ENCODE measurements at places on chromosomes 7 and 10.

DNA sequence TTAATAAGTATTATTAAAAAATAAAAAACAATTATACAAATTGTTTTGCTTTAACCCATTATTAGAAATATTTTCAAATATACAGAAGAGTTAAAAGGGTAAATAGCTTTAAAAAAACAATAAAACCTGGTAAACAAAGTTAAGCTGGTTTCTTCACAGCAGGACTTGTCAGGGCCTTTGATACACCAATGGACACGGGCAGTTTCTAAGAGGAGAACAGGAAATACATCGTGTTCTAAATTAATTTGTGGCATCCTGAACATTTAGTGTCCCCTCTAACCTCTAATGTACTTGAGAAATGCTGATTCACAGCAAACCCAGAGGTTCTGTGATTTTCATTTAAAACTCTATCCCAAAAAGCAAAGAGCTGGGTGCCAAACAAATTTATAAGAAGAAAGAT, 80.8 kb downstream of the RAB11FIP2 start:
- DNase-seq, result no peak

GRCh38 chr7:46859963-46860475, 721.9 kb downstream of the TNS3 start:
- peak; percentile 61 for DNase-seq

DNA sequence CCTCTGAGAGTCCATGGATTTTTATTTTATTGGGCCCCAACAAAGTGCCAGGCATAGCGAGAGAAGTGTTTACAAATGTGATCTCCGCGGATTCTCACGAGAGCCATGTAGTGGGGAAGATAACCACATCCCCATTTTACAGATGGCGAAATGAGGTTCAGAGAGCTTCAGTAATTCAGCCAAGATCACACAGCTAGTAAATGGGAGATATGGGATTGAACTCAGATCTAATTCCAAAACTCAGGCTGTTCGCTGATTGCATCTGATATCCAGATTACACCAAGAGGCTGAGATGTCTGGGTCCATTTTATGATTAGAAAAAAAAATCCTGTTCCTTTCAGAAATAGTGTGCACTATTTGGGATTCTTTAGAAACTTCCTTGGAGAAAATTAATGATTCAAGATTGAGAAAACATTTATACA, 1.3 kb downstream of the FAS start:
- DNase-seq, result no peak

GRCh38 chr7:80039251-80039884, 95.3 kb upstream of the GNAI1 start:
- no peak for DNase-seq

GRCh38 chr7:43491123-43491522, 91.8 kb upstream of the STK17A start:
- no peak for DNase-seq

GRCh38 chr7:38929460-38930171, 20.6 kb upstream of the VPS41 start:
- no peak for DNase-seq

GRCh38 chr7:2276107-2276506, 34.1 kb downstream of the NUDT1 start:
- DNase-seq, result no peak

GRCh38 chr7:131042269-131043160, 285.2 kb upstream of the MKLN1 start:
- peak; percentile 29 for DNase-seq

DNA sequence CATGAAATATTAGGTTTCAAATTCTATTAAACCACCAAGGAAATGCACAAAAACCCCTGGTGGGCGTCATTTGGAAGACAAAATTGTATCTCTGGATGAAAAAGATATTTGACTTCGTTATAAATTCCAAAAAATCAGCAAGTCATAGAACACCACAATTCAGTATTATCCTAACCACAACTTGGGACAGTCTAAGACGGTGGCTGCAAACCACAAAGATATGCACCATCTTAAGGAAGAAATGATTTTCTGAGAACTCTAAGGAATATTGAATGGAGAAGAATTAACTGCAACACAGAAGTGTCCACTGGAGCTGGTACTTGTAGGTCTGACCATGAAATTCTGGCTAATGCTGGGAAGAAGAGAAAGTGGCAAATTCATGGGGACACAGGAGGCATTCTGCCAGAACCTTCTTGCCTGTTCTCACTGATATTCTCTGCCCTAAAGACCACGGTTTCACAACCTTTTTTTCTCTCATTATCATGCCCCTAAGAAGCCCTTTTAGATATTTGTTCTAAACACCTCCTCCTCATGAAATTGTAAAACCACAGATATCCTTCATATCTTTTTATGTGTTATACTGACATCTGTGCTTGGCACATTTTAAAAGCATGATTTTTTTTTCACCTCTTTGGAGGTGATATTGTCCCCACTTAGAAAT, 92.9 kb downstream of the SFMBT2 start:
- no peak for DNase-seq

DNA sequence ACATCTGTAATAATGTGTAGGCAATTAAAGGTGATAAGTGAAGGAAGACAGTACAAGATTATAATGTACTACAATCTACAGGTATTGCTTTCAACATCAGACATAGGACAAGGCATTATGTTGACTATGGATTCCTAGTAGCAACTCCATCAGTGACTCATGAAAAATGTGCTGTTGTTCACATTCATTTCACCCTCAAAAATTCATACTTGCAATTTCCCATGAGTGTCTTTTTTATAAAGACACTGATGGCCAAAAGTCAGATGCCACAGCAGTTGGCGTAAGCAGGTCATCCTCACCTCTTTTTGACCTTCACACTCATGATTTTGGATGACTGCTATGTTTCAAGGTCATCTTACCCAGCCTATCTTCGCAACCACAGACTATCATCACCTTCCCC, 100.0 kb upstream of the AMPH start:
- no peak for DNase-seq

DNA sequence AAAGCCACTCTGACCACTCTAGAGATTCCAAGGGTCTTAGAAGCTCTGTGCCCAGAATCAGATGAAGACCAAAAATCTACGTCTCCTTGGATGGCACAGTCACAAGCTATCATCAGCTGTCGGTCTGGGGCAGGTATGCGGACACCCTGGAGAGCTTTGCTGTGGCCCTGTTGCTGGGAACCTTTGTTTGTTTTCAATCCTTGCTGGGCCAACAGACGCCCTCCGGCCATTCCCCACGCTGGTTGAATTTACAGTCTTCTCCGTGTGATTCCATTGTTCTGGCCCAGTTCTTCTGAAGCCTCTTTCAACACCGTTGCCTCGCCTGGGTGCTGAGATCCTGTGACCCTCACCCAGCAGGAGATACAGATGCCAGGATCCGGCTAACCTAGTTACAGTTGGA, 149.4 kb upstream of the PFKP start:
- DNase-seq, result no peak

GRCh38 chr10:124526621-124527267, 65.1 kb downstream of the LHPP start:
- no peak for DNase-seq

- DNase-seq, result peak; percentile 86
Measured at GRCh38 chr10:79400146-79401004, 45.0 kb downstream of the ZCCHC24 start.

DNA sequence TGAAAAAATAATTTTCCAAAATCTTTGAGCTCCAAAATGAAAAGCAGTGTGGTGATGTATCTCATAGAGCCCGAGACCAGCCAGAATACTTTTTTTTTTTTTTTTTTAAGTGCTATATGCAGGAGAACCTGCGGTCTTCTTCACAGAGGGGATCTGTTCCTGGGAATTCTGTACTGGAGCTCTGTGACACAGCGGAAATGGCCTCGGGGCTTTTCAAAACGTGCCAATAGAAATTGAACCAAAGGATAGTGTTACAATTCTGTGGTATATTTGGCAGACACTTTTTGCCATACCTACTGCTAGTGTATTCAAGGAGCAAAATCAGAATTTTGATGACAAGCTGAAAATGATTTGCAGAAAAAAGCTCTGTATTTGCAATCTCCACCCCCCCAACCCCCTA, 1429.3 kb upstream of the LRRTM3 start:
- no peak for DNase-seq

GRCh38 chr7:115123441-115123840, 201.5 kb downstream of the MDFIC start:
- DNase-seq, result no peak

DNA sequence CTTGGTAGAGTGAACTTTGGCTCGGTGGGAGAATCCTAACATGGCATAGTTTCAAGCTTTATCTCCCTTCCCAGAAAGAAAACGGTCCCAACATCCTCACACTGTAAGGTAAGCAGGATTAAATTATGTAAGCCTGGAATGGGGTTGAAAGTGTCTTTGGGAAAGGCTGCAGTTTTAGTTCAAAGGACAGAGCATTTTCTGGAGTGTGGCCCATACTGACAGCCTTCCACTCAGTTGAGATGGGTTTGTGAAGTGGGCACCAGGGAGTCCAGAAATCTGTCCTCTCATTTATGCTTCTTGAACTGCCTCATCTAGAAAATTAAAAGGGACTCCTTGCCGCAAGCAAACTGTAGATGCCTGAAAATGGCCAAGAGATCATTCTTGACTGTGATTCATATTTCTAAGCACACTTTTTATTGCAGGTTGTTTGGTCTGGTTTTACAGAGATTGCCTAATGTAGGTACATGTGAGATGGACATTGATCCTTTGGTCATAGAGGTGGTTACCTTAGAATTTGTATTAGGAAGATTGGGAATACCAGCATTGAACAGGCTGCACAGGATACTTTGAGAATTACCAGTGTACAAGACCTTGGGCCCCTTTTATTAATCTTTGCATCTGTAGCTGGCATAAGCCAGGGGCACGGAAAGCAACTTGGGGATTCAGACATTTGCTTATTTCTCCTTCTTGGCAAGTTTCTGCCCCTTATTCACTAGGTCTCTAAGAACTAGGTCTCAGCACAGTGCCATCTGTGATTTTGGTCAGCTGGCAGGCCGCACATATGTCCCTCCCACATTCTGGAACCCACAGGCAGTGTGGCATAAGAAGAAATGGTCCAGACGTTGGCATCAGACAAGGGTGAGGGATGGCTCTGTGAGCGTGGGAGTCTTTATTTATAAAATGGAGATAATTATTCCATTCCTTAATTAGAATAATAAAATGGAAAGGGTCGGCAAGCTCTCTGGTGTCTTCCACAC, 125.9 kb downstream of the GLCCI1 start:
- no peak for DNase-seq

GRCh38 chr7:47225387-47226131, 356.4 kb downstream of the TNS3 start:
- no peak for DNase-seq

DNA sequence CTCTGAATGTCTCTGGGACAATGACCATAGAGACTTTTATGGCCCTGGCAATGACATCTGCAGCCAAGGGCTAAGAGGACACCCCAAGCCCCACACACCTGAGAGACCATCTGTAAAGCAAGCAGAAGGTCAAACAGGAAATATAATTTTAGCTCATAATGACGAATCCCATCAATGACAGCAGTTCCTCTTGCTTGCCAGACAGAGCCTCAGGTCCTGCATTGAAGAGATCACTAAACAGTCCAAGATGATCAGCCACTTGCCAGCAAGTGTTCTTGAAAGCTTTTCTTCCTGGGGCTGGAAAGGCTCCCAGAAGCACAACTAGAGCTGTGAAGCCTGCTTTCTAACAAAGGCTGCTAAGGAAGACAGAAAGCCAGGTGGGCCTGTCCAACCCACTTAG, 993.7 kb upstream of the AUTS2 start:
- no peak for DNase-seq

- DNase-seq, result peak; percentile 4
Measured at GRCh38 chr7:17038783-17039170, 157.0 kb upstream of the AGR3 start.

DNA sequence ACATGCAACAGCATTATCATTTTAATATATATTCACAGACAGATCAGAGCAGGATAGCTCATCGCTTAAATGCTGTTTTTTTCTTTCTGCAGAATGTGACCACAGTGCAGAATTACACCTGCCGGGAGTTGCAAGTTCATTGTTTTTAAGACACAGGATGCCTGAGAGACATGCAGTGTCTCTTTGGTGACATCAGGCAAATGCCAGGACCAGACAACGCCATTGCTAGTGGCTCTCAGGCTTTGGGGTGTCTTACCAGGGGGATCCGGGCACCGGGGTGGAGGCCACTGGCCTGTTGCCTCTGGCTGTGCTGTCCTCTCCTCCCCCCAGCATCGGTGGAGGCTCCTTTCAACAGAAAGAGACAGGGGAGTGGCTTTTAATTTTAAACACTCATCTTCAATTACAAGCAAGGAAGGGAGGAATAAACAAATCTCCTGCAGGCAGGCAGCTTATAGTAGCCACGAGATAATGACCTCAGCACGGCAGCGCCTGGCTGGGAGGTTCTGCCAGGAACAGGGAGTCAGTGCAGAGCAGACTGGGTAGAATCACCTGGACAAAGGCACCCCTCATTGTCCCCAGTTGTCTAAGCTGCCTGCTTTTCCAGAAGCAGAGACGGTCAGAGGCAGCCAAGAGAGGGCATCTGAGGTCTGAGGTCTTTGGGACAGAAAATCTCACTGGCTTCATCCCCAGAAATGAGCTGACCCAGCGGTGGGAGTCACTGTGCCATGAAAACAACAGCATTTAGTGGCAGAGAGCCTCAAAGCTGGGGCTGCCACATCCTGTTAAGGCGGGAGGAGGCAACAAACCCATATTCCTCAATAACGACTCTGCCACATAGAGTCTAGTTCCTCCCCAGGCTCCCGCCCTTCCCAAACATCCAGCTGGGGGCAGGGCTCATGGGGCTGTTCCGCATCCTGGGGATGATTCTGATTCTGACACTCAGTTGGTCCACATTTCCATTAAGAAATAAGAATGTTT, 148.4 kb downstream of the TCERG1L start:
- no peak for DNase-seq

- DNase-seq, result no peak
Measured at GRCh38 chr7:9082203-9082602, 648.8 kb downstream of the NXPH1 start.

GRCh38 chr10:114353383-114353782, 50.9 kb downstream of the AFAP1L2 start:
- no peak for DNase-seq

GRCh38 chr7:88302486-88302885, 4.2 kb downstream of the STEAP4 start:
- DNase-seq, result peak; percentile 3
